Activated T-cell treated with anti-CD3 and anti-CD28 coated beads, Interleukin-2, amount 50 U/mL, for 72 hours (primary cell): ENCODE measurements at places on chromosomes 2 and 18. TPM values are rescaled to one million over a fixed set of nuclear protein-coding genes. Genes with fewer than 3 reads are reported as not detected.
A peak's percentile ranks its signal among the peaks of the same experiment; 100 is the strongest.

DNA sequence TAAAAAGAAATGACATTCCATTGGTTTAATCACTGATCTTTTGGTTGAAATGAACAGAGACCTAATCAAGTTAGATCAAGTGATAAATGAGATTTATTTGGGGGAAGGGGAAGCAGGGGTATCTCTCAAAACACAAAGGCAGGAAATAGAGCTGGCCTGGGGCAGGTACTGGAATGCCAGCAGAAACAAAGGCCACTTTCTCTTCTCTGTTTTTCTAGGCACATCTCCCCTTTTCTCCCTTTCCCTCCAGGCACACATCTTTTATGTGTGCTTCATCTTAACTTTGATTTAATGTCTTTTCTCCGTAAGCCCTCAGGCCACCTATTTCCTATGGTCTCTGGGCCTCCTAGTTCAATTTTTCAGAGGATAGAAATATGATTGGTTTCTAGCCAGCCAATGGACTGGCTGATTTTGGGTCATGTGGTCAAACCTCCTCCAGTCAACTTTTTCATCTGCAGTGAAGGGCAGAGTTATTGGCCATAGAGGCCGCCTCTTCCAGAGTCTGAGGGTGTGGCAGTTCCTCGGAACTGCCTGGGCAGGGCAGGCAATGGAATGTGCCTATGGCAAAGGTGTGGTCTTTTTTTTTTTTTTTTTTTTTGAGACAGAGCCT, 58.9 kb upstream of the FAM136A start:
- DNase-seq, result no peak
- H3K27me3 ChIP-seq, result peaks cover 6% of the 10 kb centered on the region
- H3K36me3 ChIP-seq, result no peaks in the 10 kb centered on the region

DNA sequence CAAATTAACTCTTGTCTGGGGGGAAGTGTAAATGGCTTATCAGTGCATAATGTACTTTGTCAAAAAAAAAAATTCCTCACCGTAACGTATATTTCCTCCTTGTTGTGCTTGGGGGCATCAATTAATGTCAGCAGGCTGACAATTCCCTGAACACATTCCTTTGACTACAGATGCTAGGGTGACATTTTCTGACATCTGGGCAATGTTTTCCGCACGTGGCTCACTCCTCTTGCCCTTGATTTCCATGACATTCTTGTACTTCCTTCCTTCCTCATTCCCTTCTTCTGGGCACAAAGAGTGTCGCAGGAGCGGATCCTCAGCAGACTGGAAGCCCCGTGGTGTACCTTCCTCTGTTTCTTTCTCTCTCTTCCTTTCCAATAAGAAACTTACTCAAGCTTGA, 173.7 kb downstream of the SP3 start:
- DNase-seq, result no peak
- peaks cover 28% of the 10 kb centered on the region for H3K27me3 ChIP-seq
- no peaks in the 10 kb centered on the region for H3K36me3 ChIP-seq
- no peak overlapping the region for H3K27ac ChIP-seq
- H3K4me3 ChIP-seq, result no peak overlapping the region

DNA sequence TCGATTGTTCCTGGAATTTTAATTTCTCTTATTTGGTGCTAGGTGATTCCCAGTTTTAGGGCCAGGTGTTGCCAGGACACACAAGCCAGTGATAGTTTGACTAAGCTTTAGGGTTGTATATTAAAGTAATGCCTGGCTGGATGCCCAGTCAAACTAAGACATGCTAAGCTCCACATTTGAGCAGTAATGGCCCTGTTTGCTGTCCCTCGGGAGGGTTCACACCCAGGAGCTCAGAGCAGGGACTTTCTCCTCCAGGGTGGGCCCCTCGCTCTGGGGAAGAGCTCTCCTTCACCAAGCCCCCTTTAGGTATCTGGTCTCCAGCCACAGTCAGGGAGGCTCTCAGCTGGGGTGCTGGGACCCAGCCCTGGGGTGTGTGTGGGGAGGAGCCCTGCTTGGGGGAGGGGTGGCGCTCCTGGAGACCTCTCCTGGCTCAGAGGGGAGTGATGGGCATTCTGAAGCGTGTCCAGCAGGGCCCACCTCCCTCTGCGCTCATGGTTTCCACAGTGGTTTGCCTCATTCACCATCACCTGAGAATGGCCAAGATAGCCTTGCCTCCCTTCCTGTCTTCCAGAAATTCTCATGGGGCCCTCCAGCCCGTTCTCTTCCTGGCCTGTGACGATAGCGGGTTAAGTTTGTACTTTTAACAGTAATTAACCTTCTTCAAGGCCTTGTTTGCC, 31.7 kb downstream of the INPP4A start:
- no peaks in the 10 kb centered on the region for H3K27me3 ChIP-seq
- no peak for DNase-seq
- peak overlapping the region; percentile 15 for H3K4me3 ChIP-seq
- H3K36me3 ChIP-seq, result no peaks in the 10 kb centered on the region
- H3K4me1 ChIP-seq, result peaks cover 100% of the 10 kb centered on the region
- no peak overlapping the region for H3K27ac ChIP-seq

DNA sequence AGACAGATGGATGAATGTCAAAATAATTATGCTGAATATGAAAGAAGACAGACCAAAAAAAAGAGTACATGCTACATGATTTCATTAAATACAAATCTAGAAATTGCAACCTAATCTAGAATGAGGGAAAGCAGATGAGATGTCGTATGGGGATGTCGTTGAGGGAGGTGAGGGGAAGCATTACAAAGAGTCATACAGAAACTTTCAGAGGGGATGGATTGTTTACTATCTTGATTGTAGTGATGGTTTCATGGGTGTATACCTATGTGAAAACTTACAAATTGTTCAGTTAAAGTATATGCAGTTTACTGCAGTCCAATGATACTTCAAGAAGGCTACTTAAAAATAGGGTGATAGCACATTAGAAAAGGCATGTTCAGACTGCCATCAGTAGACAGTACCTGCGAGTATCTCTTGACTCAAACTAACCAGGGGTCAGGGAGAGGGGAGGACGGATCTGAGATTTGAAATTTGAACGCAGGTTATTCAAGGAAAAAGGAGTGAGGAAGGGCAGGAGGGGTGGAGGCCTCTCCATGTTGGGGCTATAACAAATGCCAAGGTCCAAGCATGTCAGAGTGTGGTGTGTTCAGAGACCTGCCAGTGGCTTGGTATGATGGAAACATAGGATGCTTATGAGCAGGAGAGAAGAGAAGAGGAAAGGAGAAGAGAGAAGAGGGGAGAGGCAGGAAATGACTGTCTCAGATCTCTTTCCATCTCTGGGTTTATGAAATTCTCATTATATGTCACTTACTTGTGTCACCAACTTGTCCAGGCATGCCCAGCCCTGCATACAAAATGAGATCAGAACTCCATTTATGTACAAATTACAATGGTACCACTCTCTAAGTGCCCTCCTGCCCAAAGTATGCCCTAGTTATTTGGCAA, 257.3 kb upstream of the CXCR4 start:
- peak overlapping the region; percentile 80 for H3K4me3 ChIP-seq
- H3K4me1 ChIP-seq, result peaks cover 67% of the 10 kb centered on the region
- peak overlapping the region; percentile 92 for H3K27ac ChIP-seq
- no peaks in the 10 kb centered on the region for H3K27me3 ChIP-seq
- H3K36me3 ChIP-seq, result peaks cover 1% of the 10 kb centered on the region

GRCh38 chr18:28204154-28204553, 27.2 kb upstream of the CDH2 start:
- H3K27ac ChIP-seq, result no peak overlapping the region
- H3K4me1 ChIP-seq, result peaks cover 4% of the 10 kb centered on the region
- DNase-seq, result no peak
- H3K36me3 ChIP-seq, result peaks cover 2% of the 10 kb centered on the region
- no peaks in the 10 kb centered on the region for H3K27me3 ChIP-seq

GRCh38 chr2:237508361-237508760, 21.3 kb downstream of the MLPH start:
- no peak overlapping the region for H3K27ac ChIP-seq
- H3K4me3 ChIP-seq, result no peak overlapping the region
- peaks cover 36% of the 10 kb centered on the region for H3K27me3 ChIP-seq
- DNase-seq, result no peak
- H3K4me1 ChIP-seq, result no peaks in the 10 kb centered on the region

DNA sequence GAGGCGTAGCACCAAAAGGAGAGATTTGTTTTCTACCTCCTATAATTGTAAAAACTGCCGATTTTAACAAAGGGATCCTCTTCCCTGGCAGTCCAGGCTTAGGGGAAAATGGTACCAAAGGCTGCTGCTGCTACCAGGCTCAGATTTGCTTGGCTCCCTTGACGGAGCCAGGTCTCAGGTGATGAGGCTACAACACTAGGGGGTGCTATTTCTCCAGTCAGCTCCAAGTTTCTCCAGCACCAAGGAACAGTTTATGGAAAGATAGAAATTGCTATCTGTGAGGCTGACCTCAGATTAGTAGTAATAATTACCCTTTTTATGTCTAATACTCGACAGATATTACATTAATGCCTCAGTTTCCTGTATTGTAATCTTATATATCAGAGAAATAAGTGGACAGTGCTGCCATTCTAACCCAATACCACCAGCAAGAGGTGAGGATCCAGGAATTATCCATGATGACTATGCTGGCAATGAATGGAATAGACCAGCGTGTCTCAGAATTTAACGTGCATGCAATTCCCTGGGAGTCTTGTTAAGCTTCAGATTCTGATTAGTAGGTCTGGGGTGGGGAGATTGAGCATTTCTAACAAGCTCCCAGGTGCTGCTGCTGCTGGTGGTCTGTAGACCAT, 111.3 kb downstream of the ESCO1 start:
- no peaks in the 10 kb centered on the region for H3K36me3 ChIP-seq
- DNase-seq, result peak; percentile 41
- H3K27me3 ChIP-seq, result no peaks in the 10 kb centered on the region
- no peaks in the 10 kb centered on the region for H3K4me1 ChIP-seq

- H3K4me1 ChIP-seq, result peaks cover 14% of the 10 kb centered on the region
- H3K36me3 ChIP-seq, result no peaks in the 10 kb centered on the region
- H3K4me3 ChIP-seq, result no peak overlapping the region
- peaks cover 30% of the 10 kb centered on the region for H3K27me3 ChIP-seq
- no peak for DNase-seq
Measured at GRCh38 chr18:57918601-57919000, 115.5 kb upstream of the ATP8B1 start.

DNA sequence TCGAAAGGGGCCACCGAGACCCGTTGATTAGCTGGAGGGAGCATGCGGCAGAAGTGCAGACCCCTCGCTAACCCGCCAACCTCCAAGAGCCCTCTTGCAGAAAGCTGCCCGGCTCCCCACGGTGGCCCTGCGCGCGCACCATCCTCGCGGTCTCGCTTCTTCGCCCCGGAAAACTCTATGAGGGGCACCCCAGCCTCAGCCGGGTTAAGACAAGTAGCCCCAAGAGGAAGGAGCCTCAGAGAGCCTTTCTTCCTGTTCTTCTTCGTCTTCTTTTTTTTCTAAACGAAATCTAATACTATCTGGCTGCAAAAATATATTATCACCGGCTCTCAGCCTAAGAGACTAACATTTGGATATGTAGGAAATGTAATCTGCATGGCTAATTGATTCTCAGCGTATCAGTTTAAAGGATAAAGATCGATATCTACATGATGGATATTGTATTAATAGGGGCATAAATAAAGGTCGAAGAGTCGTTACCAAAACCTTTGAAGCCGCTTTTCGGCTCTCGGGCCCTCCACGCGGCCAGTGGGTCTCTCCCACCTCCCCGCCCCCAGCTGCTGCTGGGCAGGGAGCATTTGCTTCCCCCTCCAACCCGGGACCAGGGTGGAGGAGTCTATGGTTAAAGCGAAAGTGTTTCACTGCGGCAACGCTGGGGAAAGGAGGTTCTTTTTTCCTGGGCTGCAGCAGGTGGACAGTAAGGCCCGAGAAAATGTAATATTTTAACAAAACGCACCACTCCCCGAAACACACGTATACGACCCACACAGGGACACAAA, 6.1 kb upstream of the PAX3 start:
- no peak for DNase-seq
- H3K4me3 ChIP-seq, result peak overlapping the region; percentile 88
- H3K27ac ChIP-seq, result peak overlapping the region; percentile 89
- peaks cover 97% of the 10 kb centered on the region for H3K27me3 ChIP-seq
- peaks cover 12% of the 10 kb centered on the region for H3K36me3 ChIP-seq

- H3K36me3 ChIP-seq, result peaks cover 2% of the 10 kb centered on the region
- no peaks in the 10 kb centered on the region for H3K4me1 ChIP-seq
- H3K27ac ChIP-seq, result no peak overlapping the region
- no peak overlapping the region for H3K4me3 ChIP-seq
- no peaks in the 10 kb centered on the region for H3K27me3 ChIP-seq
Measured at GRCh38 chr2:208509586-208509985, 103.0 kb downstream of the PTH2R start.

DNA sequence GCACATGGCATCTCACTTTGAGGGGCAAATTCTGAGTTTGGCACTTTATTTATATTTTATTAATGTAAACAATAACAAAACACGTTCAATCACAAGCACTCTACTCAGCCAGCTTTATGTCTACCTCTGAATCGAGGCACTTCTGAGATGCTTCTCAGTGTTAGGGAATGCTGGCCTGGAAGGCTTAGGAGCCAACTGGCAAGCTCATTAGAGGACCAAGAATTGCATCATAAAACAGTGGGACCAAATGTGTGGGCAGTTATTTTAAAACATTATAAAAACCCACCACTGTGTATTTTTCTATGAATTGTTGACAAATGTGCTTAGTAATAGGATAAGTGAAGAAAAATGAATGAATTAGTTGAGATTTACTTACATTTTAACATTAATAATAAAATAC, 46.8 kb upstream of the SMIM21 start:
- H3K4me1 ChIP-seq, result no peaks in the 10 kb centered on the region
- no peak overlapping the region for H3K4me3 ChIP-seq
- no peak overlapping the region for H3K27ac ChIP-seq
- peaks cover 24% of the 10 kb centered on the region for H3K27me3 ChIP-seq
- DNase-seq, result no peak

DNA sequence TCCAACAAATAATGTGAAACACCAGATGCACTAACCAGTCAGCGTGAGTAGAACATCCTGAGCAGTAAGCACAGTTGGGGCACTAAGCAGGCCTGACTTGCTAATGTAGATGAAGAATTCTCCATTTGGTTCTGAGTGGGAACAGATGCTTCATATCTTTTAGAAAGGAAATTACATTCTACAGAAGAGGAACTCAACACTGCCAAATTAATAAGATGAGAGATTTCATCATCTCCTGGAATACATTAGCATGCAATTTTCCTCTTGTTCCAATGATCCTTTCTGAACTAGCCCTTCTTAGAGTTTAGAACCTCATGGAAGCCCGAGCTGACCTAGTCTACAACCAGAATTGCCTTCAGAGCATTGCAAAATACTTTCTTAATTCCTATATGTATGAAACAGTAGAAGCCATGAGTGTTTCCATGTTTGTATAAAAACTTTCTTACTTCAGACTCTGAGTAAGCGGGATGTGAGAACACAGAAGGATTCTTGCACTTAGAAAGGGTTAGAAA, 34.8 kb downstream of the COL5A2 start:
- H3K4me3 ChIP-seq, result no peak overlapping the region
- no peaks in the 10 kb centered on the region for H3K36me3 ChIP-seq
- no peaks in the 10 kb centered on the region for H3K27me3 ChIP-seq
- H3K4me1 ChIP-seq, result no peaks in the 10 kb centered on the region
- DNase-seq, result no peak

CCDC148 gene
- 0.14 TPM for total RNA-seq

SERPINB11 gene
- total RNA-seq, result not detected

UGT1A1 gene
- total RNA-seq, result not detected

TMEM237 gene
- total RNA-seq, result 19.3 TPM

ZSWIM2 gene
- not detected for total RNA-seq

IL36G gene
- not detected for total RNA-seq

RGPD3 gene
- 0.25 TPM for total RNA-seq
